ENCODE measurements at places on chromosomes 12 and 14.

DNA sequence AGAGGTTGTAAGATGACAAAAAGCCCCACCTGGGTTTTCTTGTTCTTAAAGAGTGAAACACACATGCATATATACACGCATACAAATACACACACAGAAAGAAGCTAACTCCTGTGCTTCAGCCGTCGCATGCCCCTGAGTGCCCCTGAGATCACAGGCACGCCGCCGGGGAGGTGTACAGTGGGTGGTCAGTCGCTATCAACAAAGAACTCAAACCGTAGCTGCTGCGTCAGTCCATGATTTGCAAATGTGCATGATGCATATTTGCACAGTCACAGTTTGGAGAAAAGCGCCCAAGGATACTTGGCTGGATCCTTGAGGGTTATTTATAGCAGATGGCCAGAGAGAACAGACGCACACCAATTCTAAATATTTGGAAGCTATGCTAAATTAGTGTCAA is 206.9 kb downstream of the TMEM132D start:
- H3K27me3 ChIP-seq = no peaks in the 10 kb centered on the region
- H3K4me3 ChIP-seq = no peak overlapping the region
- no peak overlapping the region for H3K27ac ChIP-seq
- no peaks in the 10 kb centered on the region for H3K36me3 ChIP-seq
- no peaks in the 10 kb centered on the region for H3K4me1 ChIP-seq

DNA sequence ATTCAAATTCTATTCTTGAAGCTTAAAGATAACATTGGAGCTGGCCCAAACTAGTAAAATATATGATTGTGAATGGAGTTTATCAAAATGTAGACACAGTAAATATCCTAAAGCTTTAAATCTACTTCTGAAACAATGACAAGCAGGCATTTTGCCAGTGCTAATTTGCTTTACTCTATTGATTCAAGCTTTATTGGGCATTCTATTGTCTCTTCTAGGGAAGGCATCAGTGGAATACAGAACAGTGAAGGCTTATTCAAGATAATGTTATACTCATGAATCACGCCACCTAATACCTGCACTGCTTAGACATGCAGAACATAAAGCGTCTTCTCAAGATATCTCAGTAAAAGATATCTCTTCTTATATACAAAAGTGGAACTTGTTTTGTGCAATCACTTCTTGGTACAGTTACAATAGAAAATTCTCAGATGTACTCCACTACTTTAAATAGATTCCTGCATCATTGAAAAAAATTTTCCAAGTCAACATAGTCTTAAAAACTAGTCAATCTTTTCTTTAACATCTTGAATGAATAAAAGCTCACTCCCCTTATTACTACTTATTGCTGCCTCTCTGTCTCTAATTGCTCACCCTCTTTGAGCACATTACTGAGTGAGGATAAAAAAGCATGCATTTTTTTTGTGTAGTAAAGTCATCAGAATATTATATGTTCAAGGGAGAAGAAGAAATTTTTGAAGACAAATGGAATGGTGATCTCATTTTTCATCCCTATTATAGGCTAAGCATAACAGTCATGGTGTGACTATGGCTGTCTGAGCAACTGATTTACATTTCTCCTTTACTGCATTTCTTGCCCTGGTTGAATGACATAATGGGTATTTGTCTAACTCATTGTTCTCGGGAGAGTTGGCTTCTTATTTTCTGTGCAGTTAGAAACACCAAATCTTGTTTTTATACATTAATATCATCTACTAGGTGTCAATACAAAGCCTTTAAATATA is 98.0 kb upstream of the E2F7 start:
- H3K27me3 ChIP-seq = no peaks in the 10 kb centered on the region
- no peak overlapping the region for H3K27ac ChIP-seq
- H3K4me1 ChIP-seq = no peaks in the 10 kb centered on the region
- no peaks in the 10 kb centered on the region for H3K36me3 ChIP-seq
- no peak overlapping the region for H3K4me3 ChIP-seq
- no peak for DNase-seq

DNA sequence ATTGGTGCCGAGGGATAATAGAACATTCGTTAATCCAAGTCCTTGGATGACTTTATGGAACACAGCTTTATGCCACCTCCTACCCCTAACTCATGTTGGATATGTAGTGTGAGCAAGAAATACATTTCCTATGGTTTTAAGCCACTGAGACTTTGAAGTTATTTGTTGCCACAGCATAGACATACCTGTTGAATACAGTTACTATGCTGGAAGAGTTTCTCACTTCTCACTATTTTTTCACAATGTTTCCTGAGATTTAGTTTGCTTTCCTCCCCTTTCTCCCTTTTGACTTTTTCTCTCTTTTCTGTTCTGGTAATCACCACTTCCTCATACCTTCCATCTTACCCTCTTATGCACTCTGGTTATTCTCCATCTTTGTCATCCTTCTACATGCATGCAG is 7.5 kb upstream of the CLEC4E start:
- no peaks in the 10 kb centered on the region for H3K4me1 ChIP-seq
- no peak overlapping the region for H3K27ac ChIP-seq
- no peak for DNase-seq
- no peaks in the 10 kb centered on the region for H3K27me3 ChIP-seq
- H3K36me3 ChIP-seq = no peaks in the 10 kb centered on the region

DNA sequence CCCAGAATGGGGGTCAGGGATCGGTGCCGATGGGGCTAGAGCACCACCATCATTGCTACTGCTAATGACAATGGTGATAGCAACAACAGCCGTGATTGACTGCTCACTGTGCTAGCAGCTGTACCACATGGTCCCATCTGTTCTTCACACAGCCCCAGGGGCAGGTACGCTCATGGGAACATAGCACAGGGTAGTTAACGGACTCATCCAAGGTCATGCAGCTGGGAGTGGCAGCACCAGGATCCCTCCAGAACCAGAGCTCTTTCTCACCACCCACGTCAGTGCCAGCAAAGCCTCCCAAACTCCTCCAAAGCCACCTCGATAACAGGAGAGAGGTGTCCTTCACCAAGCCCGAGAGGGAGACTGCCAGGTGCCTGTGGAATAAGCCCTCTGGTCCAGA is 11.2 kb upstream of the DYNC1H1 start:
- no peak for DNase-seq
- no peak overlapping the region for H3K27ac ChIP-seq
- H3K4me1 ChIP-seq = peaks cover 18% of the 10 kb centered on the region
- H3K36me3 ChIP-seq = no peaks in the 10 kb centered on the region

GRCh38 chr12:2754208-2754607 is 40.6 kb upstream of the FKBP4 start:
- H3K4me1 ChIP-seq = no peaks in the 10 kb centered on the region
- no peak overlapping the region for H3K4me3 ChIP-seq
- no peaks in the 10 kb centered on the region for H3K36me3 ChIP-seq

DNA sequence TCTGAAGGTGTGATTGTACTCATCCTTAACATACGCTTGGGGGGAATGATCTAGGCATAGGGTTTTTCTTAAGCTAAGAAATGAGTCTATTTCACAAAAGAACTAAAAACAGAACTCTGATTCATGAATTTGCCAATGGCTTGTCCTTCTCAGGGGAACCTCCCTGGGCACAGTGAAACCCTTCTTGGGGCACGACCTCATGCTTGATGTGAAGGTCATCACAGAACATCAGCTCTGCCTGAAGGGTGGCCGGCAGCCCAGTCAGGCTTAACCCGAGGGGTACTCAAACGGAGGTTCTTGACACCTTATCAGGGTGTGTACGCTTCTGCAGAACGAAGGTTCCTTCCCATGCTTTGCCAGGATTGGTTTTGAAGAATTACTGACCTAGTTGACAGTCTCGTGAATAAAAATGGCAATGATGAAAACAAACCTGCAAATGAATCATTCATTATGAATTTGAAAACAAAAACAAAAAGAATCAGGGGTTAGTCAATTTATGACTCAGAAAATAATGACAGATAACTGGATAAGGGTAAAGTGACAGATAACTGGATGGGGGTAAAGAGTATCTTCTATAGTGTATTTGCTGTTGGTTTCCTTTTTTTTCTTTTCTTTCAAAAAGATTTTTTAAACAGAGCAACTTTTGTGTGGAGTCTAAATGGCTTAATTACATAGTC is 86.4 kb downstream of the GALNT8 start:
- H3K27ac ChIP-seq = no peak overlapping the region
- H3K4me1 ChIP-seq = peaks cover 11% of the 10 kb centered on the region
- H3K27me3 ChIP-seq = no peaks in the 10 kb centered on the region
- no peak overlapping the region for H3K4me3 ChIP-seq

- no peak overlapping the region for H3K27ac ChIP-seq
- peaks cover 64% of the 10 kb centered on the region for H3K4me1 ChIP-seq
- no peaks in the 10 kb centered on the region for H3K27me3 ChIP-seq
- no peak overlapping the region for H3K4me3 ChIP-seq
- H3K36me3 ChIP-seq = peaks cover 16% of the 10 kb centered on the region
These were observed 23.1 kb downstream of the ATP2A2 start for GRCh38 chr12:110304061-110304551.

DNA sequence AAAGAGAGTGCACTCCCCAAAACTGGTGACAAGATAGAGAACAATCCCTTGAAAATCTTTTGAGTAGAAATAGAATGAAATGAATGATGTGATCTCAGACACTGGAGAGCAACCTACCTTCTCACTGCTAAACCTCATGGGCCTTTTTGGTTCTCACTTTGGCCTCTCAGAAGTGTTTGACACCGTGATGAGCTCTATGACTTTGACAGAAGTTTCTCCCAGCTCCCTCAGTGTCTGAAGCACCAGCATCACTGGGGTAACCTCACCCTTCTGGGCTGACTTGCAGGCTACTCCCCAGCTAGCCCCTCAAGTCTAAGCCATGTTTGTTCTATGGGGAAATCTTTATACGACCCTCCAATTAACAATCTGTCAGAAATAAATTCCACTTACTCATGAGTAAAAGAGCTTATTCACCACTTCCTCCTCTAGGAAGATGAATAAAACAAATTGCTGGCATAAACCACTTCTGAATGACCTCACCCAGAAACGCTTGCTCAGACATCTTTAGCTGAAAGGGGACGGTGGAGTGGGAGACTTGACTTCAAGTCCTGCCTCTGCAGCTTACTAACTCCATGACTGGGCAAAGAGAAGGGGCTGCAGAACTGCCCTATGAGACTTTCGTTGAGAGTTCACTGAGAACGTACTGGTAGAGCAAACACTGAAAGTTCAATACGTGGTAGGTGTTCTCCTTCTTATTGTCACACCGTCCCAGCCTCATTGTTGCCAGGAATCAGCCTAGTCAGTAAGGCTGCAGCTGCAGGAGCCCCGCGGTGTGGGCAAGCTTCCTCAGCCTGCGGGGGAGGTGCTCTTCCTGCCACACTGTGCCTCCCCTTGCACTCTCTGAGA is 46.5 kb downstream of the ST8SIA1 start:
- H3K36me3 ChIP-seq = no peaks in the 10 kb centered on the region
- H3K4me3 ChIP-seq = no peak overlapping the region
- H3K27me3 ChIP-seq = no peaks in the 10 kb centered on the region
- peaks cover 12% of the 10 kb centered on the region for H3K4me1 ChIP-seq
- no peak overlapping the region for H3K27ac ChIP-seq

Data from vagina (tissue), 2 donors.